ENCODE measurements at places on chromosomes 3 and 15.

- peak; percentile 74 for DNase-seq
These were observed 384 bp downstream of the KNL1 start for GRCh38 chr15:40594429-40594836.

- DNase-seq: no peak
These were observed 337.3 kb upstream of the TBC1D5 start for GRCh38 chr3:18079739-18080138.

- DNase-seq: peak; percentile 71
These were observed 4.4 kb downstream of the GATA2 start for GRCh38 chr3:128488636-128488990.

DNA sequence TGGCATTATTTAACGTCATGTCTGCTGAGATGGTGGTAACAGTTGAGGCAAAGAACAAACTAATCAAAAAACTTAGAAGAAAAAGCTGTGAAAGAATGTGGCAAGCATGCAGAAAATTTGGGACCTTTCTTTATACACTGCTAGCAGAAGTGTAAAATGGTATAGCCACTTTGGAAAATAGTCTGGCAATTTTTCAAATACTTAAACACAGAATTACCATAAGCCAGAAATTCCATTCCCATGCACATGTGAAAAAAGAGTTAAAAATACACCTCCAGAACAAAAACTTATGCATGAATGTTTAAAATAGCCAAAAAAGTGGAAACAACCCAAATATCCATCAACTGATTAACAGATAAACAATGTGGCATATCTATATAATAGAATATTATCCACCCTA, 613.3 kb downstream of the TBL1XR1 start:
- no peak for DNase-seq

DNA sequence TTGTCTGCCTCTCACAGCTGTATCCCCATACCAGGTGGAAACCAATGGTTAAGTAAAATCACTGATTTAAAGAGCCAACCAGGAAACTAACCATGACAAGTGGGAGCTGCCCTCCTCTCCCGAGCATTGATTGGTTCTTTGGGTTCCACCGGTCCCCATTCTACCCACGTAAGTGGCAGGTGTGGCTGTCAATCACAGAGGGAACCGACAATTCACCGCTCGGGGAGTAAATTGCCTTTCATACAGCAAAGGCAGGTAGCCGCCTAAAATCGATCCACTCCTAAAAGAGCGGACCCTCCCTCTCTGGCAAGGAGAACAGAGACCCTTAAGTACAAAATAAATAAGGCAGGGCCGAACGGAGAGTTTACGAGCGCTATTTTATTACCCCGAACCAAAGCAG, 1.2 kb downstream of the ERC2 start:
- peak; percentile 94 for DNase-seq

GRCh38 chr3:8775181-8775580, 5.8 kb upstream of the OXTR start:
- no peak for DNase-seq

DNA sequence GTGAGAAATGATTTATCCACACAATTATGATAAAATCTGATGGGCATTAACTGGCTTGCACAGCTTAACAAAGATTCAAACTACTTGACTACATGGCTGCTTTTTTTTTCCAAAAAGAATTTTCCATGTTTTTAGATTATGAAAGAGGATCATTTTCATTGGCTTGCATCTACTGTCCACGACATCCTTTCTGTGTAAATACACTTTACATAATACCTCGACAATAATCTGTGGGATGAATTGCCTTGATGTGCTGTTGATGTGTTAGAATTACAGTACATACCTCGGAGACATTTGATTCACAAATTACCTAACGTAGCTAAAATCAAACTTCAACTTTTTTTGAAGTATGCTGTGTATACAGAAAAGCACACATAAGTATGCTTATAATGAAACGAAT, 104.4 kb downstream of the PPP2R3A start:
- DNase-seq: no peak

DNA sequence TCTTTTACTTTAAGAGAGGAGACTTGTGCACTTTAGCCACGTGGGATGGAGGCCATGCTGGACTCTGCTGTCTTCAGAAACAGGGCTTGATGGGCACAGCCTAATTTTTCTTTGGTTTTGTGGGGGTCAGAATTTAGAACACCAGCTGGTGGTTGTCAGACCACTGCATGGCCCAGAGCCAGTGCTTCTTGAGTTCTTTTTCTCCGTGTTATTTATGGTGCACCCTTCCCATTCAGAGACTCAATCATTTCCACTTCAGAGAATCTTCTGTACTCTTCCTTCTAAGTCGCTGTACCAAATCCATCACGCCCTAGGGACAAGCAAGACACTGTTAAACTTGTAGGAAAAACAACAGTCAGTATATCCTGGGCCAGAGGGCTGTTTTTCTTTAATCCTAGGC, 20.1 kb downstream of the PRR23A start:
- no peak for DNase-seq

GRCh38 chr3:141401573-141402475, 33.5 kb downstream of the ZBTB38 start:
- DNase-seq: peak; percentile 28

GRCh38 chr15:80247320-80247719, 4.7 kb downstream of the CTXND1 start:
- no peak for DNase-seq

GRCh38 chr3:72279068-72279604, 494.2 kb upstream of the PROK2 start:
- no peak for DNase-seq

DNA sequence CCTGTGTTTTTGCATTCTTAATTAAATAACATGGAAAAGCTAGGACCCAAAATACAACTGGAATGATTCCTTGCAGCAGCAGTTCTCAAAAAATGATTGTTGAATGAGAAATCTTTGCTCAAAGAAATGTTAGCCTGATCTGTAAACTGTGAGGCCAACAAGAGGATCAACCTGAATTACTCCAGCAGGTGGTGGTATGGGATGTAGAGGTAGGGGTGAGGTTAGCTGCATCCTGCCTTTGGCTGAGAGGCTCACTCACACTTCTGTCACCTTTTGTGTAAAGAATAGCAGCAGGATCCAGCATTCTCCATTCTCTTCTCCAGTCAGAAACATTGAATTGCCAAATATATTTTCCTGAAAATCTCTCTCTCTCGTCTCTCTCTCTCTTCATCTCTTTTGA, 26.5 kb upstream of the FAM98B start:
- DNase-seq: no peak

GRCh38 chr3:169663951-169664820, 674 bp upstream of the MECOM start:
- no peak for DNase-seq

DNA sequence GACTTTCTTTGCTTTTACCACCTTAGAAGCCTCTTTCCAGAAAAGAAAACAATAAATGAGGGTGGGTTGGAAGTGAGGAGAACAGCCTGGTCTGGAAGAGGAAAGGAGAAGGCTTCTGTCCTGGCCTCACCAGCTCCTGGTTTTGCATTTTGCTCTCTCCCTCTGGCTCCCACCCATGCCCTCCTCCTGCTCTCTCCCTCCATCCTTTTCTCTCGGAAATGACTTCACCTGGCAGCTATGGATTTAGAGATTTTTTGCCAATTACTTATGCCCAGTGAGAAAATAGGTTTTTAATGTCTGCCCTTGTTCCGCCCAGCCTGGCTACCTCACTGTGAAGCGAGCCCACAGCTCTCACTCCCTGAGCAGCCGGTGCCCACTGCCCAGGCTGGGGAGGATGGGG, 77.9 kb upstream of the NTRK3 start:
- no peak for DNase-seq

DNA sequence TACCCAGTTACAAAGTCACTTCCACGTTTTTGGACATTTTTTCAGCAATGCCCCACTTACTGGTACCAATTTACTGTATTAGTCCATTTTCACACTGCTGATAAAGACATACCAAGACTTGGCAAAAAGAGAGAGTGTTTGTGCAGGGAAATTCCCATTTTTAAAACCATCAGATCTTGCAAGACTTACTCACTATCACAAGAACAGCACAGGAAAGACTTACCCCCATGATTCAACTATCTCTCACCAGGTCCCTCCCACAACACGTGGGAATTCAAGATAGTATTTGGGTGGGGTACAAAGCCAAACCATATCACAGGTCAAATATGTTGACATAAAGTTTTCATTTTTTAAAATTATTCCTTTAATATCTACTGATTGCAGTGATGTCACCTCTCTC, 16.2 kb upstream of the ABI3BP start:
- no peak for DNase-seq

- DNase-seq: no peak
These were observed 443.3 kb upstream of the ATP11B start for GRCh38 chr3:182349951-182350517.

DNA sequence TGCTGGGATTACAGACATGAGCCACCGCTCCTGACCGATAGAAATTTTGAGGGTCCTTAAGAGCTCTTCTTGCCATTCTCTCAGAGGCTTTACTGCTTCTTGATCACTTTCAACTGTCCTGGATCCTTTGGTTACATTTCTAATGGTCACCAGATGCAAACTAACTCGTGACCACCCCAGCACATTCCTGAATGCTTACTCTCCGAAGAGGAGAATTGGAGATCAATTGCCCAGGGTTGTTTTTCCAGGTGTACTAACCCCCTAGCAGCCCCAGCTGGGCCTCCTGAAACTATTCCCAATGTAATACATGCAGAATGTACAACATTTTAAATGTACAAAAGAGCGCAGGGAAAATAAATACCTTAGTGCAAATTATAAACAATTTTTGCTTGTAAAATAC, 65.1 kb upstream of the TBL1XR1 start:
- no peak for DNase-seq

GRCh38 chr3:57892423-57892822, 115.8 kb upstream of the FLNB start:
- DNase-seq: no peak

DNA sequence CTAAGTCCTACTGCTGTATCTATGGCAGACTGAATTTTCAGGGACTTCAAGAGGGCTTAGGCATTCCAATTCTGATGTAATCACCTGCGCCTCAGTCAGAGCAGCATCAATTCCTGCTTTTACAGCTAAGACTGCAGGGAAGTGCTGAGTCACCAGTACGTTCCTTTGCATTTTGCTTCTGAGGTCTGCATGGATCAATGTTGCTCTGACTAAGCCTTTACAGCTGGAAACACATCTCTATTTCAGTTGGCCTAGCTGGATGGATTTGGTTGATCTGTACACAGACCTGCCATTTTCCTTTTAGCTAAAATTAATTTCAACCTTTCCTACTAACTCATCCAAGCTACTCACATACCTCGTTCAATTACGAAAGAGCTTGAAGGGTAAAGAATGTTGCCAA, 51.3 kb downstream of the ETV5 start:
- no peak for DNase-seq

DNA sequence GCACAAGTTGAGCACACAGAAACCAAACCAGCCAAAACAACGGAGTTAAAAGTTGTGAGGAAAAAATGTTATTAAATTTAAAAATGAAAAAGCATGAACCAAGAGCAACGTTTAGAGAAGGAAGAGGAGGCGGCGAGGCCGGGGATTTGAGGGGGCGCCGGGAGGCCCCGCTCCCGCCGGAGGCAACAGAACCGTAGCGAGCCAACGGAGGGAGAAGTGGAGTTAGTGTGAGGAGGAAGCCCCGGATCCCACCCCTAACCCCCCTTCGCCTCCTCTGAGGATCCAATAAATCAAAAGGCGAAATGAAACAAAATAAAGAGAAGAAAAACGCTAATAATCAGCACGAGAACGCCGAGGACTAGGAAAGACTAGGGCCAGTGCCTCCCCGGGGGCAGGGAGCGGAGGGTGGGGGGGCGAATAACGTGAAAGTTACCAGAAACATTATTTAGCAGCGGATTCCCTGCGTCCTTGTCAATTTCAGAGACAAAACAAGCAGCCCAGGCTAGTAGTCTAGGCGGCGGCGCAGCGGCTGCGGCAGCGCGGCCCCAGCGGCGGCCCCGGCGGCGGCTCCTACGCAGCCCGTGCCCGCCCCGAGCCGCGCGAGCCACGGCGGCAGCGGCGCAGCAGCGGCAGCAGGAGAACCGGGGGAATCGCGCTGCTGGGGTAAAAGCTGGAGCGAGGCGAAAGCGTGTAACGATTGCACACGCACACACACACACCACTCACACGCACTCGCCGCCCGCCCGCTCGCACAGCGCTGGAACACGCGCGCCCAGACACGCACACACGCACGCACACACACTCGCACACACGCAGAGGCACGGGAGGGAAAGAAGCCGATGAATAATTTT, 1.7 kb downstream of the MEIS2 start:
- no peak for DNase-seq

DNA sequence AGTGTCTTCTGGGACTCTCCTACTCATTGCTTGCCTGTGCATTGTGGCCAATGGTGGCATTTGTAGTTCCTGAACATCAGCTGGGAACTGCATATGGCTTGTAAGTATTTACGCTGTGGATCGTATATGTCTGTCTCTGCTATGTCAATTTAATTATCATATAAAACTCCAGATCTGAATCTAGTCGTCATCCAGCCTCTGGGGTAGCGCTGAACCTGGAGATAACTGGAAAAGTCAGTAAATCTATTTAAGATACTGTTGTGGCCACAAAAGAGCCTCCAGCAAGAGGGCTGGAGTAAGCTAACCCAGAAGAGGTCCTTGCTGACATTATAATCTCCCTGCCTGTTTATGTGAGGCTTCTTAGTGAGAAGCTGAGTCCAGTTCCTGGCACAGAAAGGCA, 21.6 kb downstream of the MFSD1 start:
- no peak for DNase-seq

DNA sequence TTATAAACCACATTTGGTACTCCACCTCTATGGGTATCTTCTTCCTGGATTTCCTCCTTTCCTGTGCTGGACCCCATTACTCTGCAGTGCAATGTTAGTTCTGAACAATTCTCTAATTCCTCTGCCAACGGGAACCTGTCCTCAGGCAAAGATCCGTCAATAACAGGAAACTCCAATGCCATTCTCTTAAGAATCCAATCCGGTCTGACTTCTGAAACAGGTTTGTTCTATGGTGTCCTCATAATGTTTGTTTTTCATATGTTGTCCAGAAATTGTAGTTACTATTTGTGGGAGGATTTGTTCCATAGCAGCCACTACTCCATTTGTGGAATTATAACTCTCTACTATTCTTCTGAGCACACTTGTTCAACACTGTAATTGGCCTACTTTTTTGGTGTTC, 112.7 kb downstream of the TBL1XR1 start:
- DNase-seq: no peak

DNA sequence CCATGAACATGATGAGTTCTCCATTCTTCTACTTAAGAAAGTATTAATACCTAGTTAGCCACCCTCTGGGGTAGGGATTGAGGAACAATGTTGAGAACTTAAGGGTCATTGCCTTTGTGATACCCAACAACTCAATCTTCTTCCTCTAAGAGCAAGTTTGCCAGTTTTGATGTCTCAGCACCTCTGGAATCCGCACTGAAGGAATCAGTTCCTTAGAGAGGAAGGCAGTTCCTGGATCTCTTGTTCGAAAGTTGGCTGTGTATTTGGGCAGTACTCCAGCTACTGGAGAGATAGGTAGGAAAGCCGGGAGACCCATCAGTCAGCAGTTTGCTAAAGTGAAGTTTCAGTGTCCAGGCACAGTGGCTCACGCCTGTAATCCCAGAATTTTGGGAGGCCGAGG, 35.6 kb upstream of the MTHFS start:
- no peak for DNase-seq

DNA sequence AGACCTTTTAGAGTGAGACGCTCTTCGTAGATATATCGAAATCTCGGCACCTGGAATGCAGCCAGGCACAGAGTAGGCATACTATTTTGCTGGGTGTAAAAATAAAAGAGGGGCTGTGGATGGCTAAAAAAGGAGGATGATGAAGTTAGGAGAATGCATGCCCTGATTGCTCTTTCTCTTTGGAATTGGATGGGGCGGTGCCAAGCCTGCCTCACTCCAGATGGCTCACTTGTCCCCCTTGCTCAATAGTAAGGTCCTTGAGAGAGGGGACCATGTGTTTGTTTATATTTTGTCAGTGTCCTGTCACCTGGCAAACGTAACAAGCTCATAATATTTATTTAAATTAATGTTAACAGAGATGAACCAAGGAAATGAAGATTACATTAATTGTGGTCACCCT, 33.0 kb downstream of the SNRK start:
- DNase-seq: no peak
